ENCODE measurements at places on chromosomes 3 and 15.

- peak; percentile 38 for DNase-seq
Observed at GRCh38 chr3:18499301-18499700, 74.2 kb upstream of the SATB1 start.

GRCh38 chr3:186359078-186359477 lies 3.0 kb downstream of the DGKG start:
- DNase-seq: no peak

GRCh38 chr3:62421207-62421606 lies 47.9 kb upstream of the FEZF2 start:
- no peak for DNase-seq

- no peak for DNase-seq
Observed at GRCh38 chr3:109257269-109257668, 59.0 kb downstream of the DPPA2 start.

DNA sequence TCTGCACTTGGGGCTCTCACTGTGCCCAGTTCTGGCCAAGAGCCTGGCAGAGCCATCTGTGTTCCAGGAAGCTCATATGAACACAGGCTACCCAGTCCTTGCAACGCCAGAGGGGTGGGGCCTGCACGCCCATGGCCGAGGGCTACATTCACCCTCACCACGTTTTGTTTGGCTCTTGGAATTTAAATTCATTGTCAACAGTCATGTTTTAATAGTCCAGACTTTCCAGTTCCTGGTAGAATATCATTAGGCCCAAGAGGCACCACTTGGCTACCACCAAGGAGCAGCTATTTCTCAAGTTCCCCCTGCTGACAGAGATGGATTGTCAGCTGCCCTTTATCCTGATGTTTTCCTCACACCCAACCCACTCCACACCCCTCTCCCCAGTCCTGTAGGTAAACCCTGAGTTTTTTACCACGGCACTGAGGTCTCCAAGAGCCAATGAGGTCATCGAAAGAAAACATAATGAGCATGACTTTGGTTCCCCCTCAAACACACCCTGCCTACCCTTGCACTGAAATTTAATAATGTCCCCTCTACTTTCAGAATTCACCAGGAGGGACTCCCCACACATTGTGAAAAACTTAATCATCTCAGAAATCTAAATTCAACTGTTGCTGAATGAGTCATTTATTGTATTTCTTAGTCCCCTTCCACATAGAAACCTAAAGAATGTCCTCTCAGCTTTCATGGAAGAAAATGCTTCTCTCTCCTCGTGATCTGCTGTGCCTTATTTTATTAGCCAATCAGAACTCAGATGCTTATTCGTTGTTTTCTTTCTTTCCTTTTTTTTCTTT lies 125.1 kb downstream of the SHQ1 start:
- DNase-seq: no peak

- DNase-seq: no peak
Observed at GRCh38 chr15:100183921-100184495, 157.8 kb downstream of the ADAMTS17 start.

DNA sequence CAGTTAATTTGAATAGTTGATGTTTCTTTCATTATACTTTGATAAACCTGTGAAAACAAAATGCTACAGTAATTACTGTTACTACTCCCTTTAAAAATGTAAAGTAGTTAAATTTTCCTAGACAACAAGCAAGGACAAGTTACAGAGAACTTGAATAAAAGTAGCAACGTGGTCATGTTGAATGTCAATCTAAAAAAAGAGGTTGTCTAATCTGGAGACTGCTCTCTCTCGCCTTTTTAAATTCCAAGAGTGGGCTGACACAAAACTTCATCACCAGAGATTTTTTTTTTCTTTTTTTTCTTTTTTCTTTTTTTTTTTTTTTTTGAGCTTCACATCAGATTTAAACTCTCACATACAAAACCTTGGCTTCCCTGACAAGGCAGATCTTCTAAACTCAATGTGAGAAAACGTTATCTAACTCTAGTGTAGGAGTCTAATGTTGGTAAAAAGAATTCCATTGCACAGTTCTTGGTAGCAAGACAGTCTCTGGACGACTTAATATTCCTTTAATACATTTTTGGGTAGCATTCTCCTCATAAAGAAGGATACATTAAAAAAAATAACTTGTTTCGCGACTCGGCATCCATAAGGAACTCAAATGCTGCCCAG lies 4.1 kb downstream of the FOXP1 start:
- no peak for DNase-seq

- DNase-seq: no peak
Observed at GRCh38 chr15:50083424-50084025, 35.5 kb downstream of the ATP8B4 start.

DNA sequence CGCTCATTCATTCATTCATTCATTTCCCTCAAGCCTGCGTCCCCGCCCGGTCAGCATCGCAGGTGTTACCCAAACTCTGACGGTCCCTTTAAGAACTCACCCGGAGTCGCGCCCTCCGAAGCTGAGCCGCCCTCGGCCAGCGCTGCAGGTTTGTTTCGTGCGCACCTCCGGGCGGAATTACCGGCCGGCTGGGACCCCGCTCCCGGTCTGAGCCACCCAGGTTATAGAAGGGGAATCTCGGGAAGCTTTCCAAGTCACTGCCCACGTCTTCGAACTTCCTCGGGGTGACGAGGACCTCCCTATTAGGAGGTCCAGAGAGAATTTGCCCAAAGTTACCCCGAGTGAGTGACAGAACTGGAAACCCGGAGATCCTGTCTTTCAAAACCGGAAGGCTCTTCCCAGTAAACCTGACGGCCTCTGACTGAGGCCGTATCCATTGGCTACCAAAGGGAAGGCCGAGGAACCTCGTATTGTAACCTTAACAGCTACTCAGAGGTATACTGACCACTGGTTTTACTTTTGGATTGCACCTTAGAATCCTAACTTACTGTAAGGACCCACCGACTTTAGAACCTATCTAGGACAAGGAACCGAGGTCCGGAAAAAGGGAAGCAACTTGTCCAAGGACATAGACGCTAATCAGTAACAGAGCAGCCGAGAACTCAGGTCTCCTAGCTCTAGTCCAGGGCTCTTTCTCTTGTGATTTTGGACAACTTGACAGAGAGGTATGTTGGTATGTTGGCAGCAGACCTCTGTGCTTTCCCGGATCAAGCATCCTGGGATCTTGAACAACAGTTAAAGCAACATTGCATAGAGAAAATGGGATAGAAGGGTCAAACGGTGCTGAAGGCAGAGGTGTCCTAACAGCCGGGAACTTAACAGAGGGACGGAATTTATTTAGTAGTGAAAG lies 788 bp upstream of the DLG1 start:
- peak; percentile 59 for DNase-seq

DNA sequence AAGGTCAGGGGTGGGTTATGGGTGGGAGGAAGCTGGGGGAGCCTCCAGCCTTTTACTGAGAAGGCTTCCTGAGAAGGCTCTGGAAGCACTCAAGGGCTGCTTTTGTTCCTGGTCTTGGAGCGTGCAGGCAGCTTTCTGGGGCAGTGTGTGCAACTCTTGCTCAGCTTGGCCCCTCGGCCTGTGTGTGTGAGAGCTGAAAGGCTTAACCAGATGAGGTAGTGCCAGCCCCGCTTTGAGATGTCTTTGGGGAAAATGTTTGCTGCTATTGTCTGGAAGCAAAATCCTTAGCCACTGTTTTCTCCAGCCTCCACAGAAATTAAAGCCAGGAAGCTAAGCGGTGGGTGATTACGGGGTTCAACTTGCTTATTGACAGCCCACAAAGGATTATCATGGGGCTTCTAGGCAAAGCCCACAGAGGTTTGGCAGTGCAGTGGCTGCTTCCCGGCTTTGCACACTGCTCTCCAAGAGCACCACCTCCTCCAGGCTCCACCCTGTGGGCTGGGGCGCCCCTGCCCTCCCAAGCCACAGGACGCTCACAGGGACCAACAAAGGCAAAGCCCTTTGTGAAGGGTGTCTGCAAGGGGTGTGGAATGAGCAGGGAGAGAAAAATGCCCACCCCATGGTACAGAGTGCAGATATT lies 121.7 kb upstream of the TLE3 start:
- DNase-seq: no peak

- no peak for DNase-seq
Observed at GRCh38 chr3:195102609-195103467, 168.1 kb downstream of the XXYLT1 start.

DNA sequence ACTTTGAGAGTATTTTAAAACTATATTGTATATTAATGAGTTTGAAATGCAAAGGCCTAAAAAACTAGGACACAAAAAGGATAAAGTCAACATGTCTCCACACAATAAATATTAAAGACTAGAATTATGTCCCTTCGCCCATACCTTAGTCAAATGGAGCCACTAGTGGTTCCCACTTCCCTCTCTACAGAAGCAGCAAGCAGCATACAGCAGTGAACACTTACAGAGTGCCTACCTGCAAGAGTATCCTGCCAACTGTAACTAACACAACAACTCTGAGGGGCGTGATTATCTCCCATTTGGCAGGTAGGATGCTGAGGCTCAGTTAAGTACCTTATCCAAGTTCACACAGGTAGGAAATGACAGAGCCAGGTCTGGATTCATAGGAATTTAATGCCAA lies 17.2 kb downstream of the DYNC1LI1 start:
- no peak for DNase-seq

DNA sequence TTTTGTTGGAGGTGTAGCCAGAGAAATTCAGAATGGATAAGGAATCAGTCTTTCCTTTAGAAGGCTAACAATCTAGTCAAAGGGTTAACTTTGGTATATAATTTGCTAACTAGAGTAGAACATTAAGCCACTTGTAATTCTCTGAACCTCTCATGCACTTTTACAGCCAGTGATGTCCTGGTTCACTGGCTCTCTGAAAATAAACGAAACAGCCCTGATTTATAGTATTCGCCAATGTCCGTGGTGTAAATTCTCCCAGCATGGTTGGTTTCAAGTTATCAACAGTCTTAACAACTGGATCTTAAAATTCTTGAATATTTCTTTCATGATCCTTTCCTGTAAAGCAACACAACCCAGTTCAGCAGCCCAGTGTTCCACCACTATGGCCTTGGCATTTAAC lies 500.4 kb upstream of the CDIN1 start:
- DNase-seq: no peak
